Nucleus accumbens (tissue), 56 donors: ENCODE measurements at places on chromosomes 16 and 17.

DNA sequence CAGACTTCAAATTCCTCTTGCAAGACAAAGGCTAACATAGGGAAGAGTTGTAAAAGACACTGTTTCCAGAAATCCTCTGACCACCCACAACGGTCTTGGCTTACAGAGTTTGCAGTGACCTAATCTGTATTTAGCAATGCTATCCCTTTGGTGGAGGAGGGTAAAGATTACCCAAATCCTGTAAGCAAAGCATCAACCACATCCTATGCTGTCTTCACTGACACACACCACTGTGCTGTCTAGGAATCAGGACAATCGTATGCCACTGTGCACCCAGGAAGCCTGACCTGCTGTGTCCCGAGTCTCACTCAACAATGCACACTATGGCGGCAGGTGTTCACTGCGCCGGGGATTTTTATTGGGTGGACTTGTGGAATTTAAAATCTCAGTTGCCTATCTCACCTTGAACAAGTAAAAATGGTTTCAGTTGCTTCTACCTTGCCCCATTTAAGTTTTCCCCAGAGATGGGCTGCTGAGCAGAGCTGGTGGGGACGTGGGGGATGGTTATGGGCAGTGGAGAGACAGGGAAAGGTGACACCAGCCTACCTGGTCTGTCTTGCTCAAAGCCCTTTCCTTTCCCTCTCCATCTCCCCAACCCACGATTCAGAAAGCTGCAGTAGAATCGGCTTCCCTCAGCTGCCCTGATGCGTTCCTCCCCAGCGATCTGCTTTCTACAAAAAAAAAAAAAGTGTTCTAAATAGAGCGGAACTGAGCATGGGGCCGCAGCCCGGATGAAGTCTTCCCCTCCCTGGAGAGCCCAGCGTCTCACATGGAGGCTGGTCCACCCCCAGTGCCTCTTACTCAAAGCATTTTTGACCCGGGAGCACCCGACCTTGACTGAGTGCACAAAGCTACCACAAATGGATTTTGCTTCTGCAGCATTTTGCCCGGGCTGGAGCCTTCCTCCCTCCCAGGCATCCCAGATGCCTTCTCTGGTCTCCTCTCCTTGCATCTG lies 271.5 kb downstream of the SOX9 start:
- no peak for DNase-seq

GRCh38 chr16:24936151-24936550 lies 79.0 kb downstream of the ARHGAP17 start:
- DNase-seq = no peak

- DNase-seq = no peak
Measured at GRCh38 chr16:28205117-28205899, 6.5 kb downstream of the XPO6 start.

- DNase-seq = peak; percentile 66
Measured at GRCh38 chr16:1959269-1960039, at the start of gene NDUFB10. Gene NDUFB10 (plus strand): TSS chr16:1959538. CDS start chr16:1959625, 87 bp downstream.

GRCh38 chr17:50800196-50800700 lies 32.9 kb upstream of the ANKRD40CL start:
- DNase-seq = no peak

DNA sequence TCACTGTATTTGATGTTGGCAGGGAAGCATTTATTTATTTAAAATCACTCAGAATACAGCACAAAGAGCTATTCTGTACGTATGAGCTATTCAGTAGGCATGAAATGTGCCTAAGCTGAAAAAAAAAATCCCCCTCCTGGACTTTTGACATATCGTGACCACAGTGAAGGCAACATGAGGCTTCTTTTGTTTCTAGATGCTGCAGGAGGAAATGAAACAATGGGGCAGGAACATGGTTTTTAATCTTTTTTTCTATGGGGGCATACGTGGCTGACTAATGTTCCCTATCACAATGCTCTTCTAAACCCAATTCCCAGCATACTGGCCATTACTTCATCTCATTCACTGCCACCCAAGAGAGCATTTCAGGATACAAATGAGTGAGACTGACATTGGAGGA lies 191.0 kb upstream of the PMFBP1 start:
- DNase-seq = no peak

GRCh38 chr17:4566785-4567184 lies 6.4 kb upstream of the GGT6 start:
- peak; percentile 16 for DNase-seq
